ENCODE measurements at places on chromosomes 12 and 14.

DNA sequence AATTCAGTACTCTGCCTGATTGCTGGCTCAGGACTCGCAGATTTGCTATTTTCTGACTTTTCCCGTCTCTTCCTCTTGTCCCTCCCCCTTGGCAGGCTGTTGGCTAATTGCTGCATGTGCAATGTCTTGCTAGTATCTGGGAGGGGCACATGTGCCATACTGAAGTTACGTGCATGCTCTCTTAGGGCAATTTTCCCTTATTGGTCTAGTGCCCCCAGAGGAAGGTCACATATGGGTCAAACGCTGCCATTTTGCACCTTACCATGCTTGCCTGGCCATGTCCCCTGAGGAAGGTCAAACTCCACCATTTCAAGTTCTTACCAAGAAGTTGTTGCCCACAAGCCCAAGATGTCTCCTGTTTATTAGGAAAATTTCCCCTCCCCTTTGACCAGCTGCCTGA lies 13.9 kb upstream of the ERC1 start:
- DNase-seq, result no peak

GRCh38 chr12:123983822-123984485 lies 10.9 kb downstream of the ZNF664 start:
- DNase-seq, result peak; percentile 9

DNA sequence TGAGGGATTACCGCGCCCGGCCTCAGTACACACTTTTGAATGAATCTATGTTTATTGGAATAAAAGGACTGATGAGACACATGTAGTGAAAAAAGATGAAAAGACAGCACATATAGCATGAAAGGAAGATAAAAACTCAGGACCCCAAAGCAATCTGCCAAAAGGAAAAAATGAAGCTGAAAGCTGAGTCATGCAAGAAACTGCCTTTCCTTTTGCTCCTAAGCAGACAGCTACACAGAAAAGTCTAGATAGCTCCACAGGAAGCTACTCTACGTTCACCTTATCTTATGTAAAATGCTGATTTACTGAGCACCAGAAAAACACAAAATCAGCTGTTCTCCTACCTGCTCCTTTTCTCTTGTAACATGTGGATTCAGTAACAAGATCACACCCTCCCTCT lies 128.4 kb downstream of the NTF3 start:
- no peak for DNase-seq

GRCh38 chr12:93595351-93595750 lies 22.9 kb downstream of the SOCS2 start:
- DNase-seq, result no peak

- no peak for DNase-seq
Measured at GRCh38 chr12:61111218-61111617, 1149.0 kb upstream of the USP15 start.

Data from stimulated activated CD8-positive, alpha-beta memory T cell treated with anti-CD3 and anti-CD28 coated beads, Interleukin-4, amount 100 ng/mL, for 24 hours (primary cell).